ENCODE measurements at places on chromosomes 7 and 10. TPM values are rescaled to one million over a fixed set of nuclear protein-coding genes. Genes with fewer than 3 reads are reported as not detected.

DNA sequence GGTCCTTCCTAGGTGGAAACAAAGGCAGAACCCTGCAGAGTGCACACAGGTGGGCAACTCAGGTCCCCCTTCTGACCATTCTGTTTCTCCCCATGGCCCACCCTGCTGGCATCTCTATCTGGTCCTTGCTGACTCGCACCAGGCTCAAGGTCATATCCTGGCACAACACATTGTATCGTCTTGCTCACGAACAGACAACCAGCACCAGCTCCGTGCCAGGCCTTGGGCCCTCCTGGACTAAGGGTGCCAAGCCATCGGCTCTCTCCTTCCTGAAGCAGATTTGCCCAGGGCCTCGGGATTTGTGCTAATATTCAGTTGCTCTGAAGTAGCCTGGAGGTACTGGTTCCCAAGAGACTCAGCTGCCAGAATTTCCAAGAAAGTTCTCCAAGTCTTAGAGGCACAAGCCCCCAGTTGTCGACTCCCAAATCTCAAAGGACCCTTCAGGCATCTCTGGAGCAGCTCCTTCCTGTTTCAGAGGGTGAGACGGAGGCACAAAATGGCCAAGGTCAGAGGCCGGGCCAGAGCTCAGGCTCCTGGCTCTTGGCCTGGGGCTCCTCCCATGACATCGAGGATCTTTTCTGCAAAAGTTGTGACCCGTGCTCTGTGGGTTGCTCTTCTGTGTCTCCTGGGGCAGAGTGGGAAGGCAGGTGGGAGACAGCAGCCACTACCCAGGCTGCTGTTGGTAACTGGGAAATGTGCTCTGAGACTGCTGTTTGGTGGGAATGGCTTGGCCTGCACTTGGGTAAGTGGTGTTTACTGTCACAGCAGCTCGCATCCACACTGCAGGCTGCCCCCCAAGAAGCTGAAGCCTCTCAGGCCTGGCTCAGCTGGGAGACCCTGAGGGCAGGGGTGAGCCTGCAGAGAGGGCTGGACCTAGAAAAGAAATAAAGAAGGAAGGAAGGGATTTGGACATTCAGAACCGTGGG, 121.3 kb downstream of the RGS10 start:
- DNase-seq = no peak

DNA sequence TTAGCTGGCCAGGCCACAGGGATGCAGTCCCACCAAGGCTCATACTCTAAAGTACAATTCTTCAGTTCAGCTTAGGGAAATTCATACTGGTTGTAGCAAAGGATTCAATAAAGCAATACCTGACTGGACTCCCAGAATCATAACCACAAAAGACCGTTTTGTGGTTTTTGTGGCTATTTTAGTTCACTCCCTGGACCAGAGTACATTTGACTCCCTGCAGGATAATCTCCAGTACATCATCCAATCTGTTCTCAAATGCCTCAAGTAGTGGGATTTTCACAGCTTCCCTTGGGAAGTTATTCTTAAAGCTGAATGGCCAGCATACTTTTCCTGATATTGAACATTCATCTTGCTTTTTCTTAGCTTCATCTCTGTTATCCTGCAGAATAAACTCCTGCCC, 29.3 kb upstream of the YAE1 start:
- no peak for DNase-seq

DNA sequence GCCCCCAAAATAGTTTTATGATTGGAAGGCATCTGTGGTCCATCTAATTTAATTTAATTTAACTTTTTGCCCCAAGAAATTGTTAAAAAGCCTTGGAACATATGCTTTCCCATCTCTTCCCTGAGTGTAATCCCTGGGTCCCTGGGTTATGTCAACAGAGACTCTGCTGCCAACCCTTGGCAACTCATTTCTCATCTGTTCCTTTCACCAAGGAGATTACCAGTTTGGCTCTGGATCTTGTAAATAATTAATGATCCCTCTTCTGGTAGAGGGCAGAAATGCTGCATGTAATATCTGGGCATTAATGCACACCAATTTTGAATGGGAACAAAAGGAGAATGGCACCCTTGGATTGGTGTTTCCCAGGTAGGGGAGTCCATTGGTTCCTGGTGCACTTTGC, 514.2 kb downstream of the CCSER2 start:
- DNase-seq = no peak

Gene IGF2BP3
- total RNA-seq = 1.7 TPM

GRCh38 chr10:77685432-77685831, 47.8 kb upstream of the KCNMA1 start:
- DNase-seq = no peak

Gene BRAT1
- total RNA-seq = 24.6 TPM

Gene HGF
- total RNA-seq = 0.57 TPM

- DNase-seq = no peak
Measured at GRCh38 chr7:132049462-132050304, 493.3 kb upstream of the PODXL start.

- no peak for DNase-seq
Measured at GRCh38 chr7:133829336-133829897, 297.7 kb upstream of the LRGUK start.

DNA sequence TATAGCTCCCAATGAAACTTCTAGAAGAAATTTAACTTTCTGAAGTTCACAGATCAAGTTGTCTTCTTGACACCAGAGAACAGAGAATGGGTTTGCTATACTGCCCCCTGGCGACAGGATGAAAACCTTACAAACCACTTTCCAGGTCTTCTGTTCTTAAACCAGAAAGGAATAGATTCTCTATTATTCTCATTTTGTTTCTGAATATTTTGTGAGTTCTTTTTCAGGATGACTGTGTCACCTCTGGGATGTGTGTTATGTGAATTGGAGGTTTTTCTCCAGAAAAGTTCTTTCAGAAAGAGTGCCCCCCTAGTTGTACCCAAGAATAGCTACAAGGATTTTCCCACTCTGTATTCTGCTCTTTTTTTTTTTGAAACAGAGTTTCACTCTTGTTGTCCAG, 6.3 kb downstream of the IFT22 start:
- peak; percentile 44 for DNase-seq

- no peak for DNase-seq
Measured at GRCh38 chr7:55016061-55016745, 2.6 kb upstream of the EGFR start.

Gene SMC3
- total RNA-seq = 47.7 TPM

DNA sequence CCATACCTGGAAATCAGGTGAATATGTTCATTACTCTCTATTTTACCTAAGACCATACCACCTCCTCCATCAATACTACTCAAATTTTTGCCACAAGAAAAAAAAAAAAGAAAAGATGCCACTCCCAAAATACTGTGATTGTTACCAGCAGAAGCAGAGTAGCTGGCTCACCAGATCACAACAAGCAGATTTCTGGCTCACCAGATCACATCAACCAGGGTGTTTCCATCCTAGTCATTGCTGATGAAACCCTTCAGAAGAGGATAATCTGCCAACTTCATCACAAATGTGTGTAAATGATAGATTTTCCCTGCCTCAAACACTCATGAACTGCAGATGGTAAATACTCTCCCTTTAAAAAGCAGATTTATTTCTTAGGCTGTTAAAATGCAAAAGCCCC, 109.7 kb upstream of the NAMPT start:
- no peak for DNase-seq

DNA sequence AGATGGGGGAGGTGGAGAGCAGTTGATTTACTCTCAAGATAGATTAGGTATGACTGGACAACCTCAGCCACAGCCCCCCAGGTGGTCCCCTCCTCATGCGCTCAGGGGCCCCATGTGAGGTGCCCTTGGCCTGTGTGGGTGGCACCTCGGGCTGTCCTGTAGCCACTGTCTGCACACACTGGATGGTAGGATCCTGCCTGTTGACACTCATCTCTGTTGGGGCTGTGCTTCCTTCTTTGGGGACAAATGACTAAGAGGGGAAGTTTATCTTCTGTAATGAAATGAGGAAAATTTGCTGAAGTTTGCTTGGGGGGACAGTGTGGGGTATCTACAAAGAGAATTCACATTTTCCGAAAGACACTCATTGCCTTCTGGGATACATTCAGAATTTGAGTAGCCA, 53.6 kb upstream of the ANTXRL start:
- DNase-seq = no peak
